ENCODE measurements at places on chromosomes 1 and 21. TPM values are rescaled to one million over a fixed set of nuclear protein-coding genes. Genes with fewer than 3 reads are reported as not detected.
A peak's percentile ranks its signal among the peaks of the same experiment; 100 is the strongest.

TDRD5 gene
- not detected for total RNA-seq

GRCh38 chr1:199786695-199787094 lies 240.8 kb upstream of the NR5A2 start:
- DNase-seq = no peak

GRCh38 chr1:110340207-110340468 lies 961 bp downstream of the RBM15 start:
- DNase-seq = no peak

DNA sequence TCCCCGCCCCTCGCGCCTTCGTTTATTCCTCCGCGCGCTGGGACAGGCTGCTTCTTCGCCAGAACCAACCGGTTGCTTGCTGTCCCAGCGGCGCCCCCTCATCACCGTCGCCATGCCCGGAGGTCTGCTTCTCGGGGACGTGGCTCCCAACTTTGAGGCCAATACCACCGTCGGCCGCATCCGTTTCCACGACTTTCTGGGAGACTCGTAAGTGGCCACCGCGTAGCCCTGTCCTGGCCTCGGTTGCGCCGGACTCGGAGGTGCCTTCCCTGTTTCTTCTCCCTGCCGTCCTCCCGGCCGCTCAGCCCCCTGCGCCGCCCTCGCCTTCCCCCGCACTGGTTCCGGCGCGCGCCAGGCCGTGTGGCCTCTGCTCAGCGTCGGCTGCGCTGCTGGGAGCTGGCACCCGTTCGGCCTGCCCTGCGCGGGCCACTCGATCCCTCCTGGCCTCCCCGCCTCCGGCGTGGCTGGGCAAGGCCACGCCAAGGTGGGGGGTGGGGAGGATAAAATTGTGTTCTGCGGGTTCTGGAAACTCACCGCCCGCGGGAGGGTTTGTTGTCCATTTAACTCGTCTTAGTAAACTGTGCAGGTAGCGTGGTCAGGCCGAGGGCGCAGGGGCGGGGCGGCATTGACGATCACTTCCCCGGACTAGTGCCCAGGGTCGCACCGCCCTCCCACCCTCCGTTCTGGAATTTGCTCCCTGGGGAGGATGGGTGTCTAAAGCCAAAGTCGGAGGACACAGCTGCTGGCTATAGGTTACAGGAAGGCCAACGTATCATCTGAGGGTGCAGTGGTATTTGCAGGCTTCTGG lies at the start of gene PRDX6:
Gene PRDX6 (plus strand): TSS at position 50 of the 808 bp plus-strand sequence. CDS start 63 bp downstream, at position 113.
- no peak for DNase-seq

KMO gene
- 15.3 TPM for total RNA-seq

MSH4 gene
- 0.17 TPM for total RNA-seq

- DNase-seq = no peak
Measured at GRCh38 chr1:223732993-223733798, 20.9 kb downstream of the CAPN2 start.

OR2G6 gene
- total RNA-seq = not detected

COL8A2 gene
- 0.94 TPM for total RNA-seq

LRRC38 gene
- not detected for total RNA-seq

DNA sequence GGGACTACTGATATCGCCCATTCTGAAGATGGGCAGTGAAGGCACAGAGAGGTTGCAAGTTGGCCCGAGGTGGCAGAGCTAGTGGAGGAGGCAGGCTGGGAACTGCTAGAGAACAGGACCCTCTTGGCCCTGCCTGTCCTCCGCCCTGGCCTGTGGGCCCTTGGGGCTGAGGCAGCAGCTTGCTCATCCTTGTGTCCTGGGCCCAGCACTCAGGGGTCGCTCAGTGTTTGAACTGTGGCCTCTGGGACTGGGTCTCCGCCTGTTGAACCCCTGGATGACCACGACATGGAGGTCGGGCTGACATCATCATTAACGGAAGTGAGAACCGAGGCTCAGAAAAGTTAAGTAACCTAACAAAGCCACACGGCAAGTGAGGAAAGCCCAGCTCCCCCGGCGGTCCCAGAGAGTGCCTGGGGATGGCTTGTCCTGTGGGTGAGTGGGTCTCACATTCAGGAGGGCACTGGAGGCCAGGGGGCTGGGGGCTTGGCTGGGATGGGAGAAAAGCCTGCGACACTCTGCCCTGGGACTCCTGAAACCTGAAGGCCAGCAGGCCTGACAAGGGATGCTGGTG lies 23.0 kb upstream of the DDOST start:
- no peak for DNase-seq

DNA sequence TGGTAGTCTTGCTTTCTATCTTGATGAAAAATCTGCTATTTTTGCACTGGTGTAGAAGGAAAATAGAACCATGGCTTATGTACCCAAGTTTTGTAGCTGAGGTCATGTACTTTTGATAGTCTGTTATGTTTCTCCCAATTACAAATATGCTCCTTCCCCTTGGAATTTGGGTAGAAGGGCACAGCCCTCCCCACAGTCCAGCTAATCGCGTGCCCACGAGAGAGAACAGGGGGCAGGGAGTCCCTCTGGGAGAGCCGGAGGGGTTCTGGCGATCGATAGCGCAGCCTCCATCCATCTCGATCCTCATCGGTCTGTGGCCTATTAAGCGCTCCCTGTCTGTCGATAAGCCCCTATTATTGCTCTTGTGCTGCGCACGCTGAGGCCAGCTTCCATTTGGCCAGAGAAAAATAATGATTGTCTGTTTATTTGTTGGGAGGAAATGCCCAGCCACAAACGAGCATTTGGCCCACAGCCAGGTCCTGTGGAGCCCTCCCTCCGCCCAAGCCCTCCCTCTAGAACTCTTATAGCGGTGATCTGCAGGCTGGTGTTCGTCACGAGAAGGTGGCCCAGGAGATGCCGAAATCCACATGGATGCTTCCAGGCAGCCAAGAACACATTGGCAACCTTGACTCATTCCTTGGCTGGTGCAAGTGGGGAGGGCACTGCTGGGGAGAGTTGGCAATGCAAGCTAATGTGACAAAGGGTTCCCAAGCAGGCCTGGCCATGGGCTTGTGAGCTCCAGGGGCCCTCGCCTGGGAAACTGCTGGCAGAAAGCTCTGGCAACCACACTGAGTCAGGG lies 134.7 kb upstream of the TNR start:
- no peak for DNase-seq

GRCh38 chr1:25520446-25521061 lies 22.9 kb upstream of the LDLRAP1 start:
- peak; percentile 34 for DNase-seq

DNA sequence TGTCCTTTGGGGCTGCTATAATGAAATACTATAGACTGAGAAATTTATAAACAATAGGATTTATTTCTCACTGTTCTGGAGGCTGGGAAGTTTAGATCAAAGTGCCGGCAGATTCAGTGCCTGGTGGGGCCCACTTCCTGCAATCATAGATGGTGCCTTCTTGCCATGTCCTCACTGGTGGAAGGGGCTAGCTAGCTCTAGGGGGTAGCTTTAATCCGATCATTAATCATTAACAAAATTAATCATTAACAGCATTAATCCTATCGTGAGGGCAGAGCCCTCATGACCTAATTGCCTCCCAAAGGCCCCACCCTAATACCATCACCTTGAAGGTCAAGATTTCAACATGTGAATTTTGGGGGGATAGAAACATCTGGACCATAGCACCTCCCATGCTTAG lies 124.3 kb downstream of the TRABD2B start:
- no peak for DNase-seq

- DNase-seq = no peak
Measured at GRCh38 chr1:110708974-110709440, 34.3 kb upstream of the KCNA3 start.

DNA sequence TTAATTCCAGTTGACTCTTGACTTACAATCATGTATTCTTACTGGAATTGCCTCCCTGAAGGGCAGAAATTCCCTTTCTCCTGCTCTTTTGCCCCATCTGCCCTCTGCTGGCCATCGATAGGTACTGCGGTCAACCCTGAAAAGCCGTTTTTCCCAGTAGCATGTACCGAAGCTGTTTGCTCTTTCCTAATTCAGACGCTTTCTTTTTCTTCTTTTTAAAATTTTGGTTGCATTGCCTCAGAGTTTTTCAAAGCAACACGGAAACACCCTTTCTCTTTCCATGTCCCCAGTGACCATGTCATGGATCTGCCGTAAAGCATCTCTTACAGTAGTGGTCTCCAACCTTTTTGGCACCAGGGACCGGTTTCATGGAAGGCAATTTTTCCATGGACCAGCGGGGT lies 164.2 kb upstream of the C1orf21 start:
- DNase-seq = peak; percentile 48

DNA sequence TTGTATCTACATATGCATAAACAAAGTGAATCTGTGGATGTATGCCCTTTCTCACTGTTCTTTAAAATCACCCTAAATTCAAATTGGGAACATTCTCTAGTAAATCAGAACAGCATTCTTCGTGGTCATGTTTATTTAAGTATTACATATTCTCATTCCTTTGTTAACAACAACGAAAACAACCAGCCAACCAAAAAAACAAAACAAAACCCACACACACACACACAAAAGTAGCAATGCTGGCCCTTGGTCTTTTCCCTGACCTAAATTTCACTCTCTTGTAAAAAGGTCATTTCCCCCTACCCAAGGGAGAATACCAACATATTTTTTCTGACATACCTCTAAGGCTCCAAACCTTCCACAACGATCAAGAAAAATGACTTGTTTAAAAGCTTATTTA lies 102.6 kb downstream of the NRIP1 start:
- no peak for DNase-seq

GRCh38 chr1:169288011-169288414 lies 79.6 kb downstream of the NME7 start:
- peak; percentile 42 for DNase-seq

GRCh38 chr1:162560303-162561036 lies 1.1 kb upstream of the UAP1 start:
- DNase-seq = no peak

GRCh38 chr1:151540021-151540981 lies at the start of gene TUFT1:
Gene TUFT1 (plus strand): TSS chr1:151540309. CDS start chr1:151540367, 58 bp downstream.
- peak; percentile 90 for DNase-seq

UBQLN4 gene
- total RNA-seq = 20.3 TPM

HJV gene
- not detected for total RNA-seq

- no peak for DNase-seq
Measured at GRCh38 chr1:87410776-87411480, 82.2 kb downstream of the LMO4 start.

DNA sequence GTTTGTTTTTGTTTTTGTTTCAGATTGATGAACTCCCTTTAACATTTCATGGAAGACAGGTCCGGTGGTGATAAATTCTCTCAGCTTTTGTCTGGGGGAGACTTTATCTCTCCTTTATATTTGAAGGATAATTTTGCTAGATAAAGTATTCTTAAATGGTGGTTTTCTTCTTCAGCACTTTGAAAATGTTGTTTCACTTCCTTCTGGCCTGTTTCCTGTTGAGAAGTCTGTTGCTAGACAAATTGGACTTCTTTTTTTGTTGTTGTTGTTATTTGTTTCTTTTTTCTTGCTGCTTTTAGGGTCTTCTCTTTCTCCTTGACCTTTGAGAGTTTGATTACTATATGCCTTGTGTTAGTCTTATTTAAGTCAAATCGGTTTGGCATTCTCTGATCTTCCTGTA lies 50.8 kb downstream of the CRP start:
- DNase-seq = no peak

DNA sequence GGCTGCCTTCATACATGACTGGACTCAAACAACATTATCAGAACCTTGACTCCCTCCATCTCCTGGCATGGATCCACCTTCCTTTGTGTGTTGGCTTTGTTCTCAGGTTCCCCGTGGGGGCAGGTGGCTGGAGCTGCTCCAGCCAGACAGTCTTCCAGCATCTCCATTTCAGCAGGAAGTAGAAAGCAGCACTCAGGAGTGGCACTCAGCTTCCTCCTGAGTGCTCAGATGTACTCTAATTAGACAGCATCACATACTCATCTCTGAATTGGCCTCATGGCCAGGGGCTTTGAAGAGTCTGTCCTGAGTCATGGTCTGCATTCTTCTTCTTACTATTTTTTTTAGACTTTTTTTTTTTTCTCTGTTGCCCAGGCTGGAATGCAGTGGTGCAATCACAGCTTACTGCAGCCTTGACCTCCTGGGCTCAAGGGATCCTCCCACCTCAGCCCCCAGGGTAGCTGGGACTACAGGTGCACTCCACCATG lies 27.9 kb downstream of the OVAAL start:
- DNase-seq = peak; percentile 84

DNA sequence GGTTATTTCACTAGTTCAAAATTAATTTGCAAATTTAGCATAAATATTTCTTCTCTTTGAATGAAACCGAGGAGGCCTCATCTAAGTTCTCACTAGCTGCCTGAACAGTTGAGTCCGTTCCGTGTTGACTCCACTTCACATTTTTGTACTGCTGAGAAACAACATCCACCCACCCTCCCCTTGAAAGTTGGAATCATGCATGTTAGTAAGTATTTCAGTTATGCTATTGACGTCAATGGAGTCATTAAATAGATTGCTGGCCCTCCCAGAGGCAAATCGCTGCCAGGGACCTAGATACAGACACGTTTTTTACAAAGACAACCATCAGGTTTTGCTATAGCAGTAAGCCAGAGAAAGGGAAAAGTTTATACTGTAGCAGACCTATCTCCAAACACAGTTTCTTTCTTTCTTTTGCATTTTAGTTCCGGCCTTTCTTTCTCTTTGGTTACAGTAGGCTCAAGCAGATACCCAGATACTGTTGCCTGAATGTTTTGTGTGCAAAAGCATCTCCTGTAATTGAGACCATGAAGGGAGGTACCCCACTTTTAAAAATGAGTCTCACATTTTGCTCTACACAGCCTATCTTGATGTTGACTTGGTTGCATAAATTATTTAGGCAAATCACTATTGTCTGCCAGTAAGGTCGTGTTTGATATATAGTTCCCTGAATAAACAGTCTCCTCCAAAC lies 262.6 kb upstream of the SGIP1 start:
- DNase-seq = peak; percentile 96

C1orf216 gene
- 15.8 TPM for total RNA-seq

GRCh38 chr1:173353350-173353749 lies 123.8 kb upstream of the PRDX6 start:
- no peak for DNase-seq

NLRP3 gene
- 3.0 TPM for total RNA-seq

DNA sequence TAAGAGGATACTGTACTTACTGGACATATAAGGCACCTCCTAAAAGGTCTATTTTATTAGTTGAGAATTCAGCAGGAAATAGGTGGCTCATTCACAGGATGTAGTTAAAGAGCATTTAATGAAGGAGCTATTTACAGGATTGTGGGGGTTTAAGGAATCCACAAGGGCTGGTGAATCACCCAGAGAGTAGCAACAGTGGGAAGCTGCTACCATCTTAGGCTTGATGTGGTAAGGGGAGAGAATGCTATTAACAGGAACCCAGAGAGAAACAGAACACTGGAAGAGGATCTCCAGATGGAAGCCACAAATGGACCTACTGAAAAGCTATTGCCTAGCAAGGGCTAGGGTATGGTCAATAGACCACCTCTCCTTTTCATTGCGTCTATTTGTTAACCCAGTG lies 52.0 kb upstream of the COL11A1 start:
- DNase-seq = no peak

Data from mammary epithelial cell (primary cell).